Fibroblast of mammary gland (primary cell): ENCODE measurements at places on chromosomes 2 and 18.

GRCh38 chr2:20062615-20063545 is 11.5 kb upstream of the LAPTM4A start:
- DNase-seq, result peak; percentile 92

GRCh38 chr2:160701822-160702221 is 208.2 kb upstream of the RBMS1 start:
- no peak for DNase-seq

GRCh38 chr18:8611916-8612576 is 2.8 kb downstream of the RAB12 start:
- no peak for DNase-seq

- DNase-seq, result no peak
Measured at GRCh38 chr2:206940546-206940945, 1.2 kb downstream of the CPO start.

DNA sequence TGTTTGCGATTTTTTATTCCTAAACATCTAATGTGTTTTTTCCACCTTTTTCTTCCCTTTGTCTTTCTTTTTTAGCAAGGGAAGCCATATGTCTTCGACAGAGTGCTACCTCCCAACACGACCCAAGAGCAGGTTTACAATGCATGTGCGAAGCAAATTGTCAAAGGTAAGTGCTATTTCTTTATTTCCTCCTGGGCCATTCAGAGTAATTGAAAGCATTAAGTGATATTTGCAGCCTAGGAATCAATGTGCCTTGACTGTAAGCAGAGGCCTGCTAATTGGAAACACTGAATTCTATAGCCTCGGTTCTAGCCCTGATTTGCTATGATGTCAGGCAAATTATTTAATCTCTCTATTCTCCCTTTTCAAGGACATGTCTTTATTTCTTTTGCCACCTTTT is 47.0 kb downstream of the KIF5C start:
- no peak for DNase-seq

- DNase-seq, result no peak
Measured at GRCh38 chr2:215885536-215885935, 127.8 kb downstream of the MREG start.

GRCh38 chr2:40412456-40412855 is 39.4 kb downstream of the SLC8A1 start:
- DNase-seq, result peak; percentile 33

- DNase-seq, result peak; percentile 49
Measured at GRCh38 chr2:152134488-152135280, 35.8 kb upstream of the CACNB4 start.

DNA sequence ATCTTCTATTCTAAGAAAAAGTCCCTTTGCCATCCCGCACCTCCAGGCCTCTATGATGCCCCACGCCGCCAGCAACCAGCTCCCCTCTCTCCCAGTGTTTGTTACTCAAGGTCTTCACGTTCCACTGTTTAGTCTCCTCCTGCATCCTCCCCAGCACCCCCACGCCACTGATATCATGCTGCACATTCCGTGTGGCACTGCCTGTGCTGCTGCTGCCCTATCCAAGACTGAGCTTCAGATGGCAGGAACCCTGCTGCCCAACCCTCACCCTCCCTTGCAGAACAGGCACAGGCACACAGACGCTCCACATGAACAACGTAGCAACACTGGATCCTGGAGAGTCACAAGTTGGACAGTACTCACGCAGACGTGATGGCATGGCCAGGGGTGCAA is 35.3 kb downstream of the MYO5B start:
- no peak for DNase-seq

GRCh38 chr2:9737053-9737875 is 106.0 kb upstream of the TAF1B start:
- DNase-seq, result peak; percentile 63

DNA sequence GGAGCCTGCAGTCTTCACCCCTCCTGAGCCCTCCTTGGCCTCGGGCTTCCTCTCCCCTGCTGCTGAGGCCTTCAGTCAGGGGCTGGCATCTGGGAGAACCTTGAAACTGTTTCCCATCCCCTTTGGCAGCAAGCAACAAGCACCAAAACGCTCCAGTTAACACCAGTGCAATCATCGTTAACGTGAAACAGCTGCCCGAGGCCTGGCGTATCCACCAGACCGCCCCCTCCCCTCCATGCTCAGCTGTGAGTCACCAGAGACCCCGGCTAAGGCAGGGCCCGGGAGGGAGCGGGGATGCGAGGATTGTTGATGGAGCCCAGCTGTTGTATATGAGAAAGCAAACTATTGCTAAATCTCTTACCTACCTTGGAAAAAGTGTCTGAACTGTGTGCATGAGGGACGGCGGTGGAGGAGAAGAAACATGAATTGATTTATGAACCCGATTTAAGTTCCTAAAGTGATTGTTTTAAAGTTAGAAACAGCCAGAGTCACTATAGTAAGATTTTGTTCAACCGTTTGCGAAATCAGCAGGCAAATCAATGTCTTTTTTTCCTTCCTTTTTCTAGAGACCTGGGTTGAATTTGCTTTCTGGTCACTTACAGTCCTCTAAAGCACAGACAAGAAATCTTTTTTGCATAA is 5.2 kb downstream of the ZFP36L2 start:
- DNase-seq, result peak; percentile 97

DNA sequence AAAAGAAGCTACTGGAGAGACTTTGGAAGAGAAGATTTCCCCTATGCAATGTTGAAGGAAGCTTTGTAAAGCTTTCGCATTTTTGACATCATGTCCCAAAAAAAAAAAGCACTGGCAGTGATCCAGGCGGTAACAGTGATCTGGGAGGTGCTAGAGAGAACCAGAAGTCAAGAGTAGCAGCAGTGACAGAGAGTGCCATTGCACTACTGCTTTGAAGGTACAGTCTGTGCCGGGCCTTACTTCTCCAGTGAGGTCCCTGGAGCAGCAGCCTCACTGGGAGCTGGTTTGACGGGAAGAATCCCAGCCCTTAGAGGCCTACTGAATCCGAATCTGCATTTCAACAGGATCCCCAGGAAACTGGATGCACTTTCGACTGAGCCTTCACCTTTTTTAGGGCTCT is 50.9 kb upstream of the ATL2 start:
- DNase-seq, result no peak

GRCh38 chr2:230774348-230774951 is 61.8 kb downstream of the CAB39 start:
- DNase-seq, result peak; percentile 92

- DNase-seq, result peak; percentile 26
Measured at GRCh38 chr2:178804791-178805190, 2.4 kb downstream of the TTN start.

DNA sequence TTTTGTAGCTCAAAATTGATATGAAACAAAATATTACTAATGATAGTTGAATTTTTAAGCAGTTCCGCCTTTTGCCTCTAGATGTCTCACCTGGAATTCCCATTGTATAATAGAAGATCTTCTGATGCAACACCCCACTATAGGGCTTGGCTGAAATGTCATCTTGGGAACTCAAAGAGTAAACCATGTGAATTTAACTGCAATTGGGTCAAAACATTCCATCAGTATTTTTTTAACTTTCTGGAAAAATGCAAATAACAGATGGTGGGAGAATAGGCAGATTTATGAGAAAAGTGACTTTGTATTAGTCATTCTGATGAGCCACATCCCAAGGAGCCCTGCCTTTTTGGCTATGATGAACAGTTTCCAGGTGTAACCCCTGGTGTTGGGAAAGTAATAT is 489.9 kb downstream of the NYAP2 start:
- DNase-seq, result peak; percentile 91

DNA sequence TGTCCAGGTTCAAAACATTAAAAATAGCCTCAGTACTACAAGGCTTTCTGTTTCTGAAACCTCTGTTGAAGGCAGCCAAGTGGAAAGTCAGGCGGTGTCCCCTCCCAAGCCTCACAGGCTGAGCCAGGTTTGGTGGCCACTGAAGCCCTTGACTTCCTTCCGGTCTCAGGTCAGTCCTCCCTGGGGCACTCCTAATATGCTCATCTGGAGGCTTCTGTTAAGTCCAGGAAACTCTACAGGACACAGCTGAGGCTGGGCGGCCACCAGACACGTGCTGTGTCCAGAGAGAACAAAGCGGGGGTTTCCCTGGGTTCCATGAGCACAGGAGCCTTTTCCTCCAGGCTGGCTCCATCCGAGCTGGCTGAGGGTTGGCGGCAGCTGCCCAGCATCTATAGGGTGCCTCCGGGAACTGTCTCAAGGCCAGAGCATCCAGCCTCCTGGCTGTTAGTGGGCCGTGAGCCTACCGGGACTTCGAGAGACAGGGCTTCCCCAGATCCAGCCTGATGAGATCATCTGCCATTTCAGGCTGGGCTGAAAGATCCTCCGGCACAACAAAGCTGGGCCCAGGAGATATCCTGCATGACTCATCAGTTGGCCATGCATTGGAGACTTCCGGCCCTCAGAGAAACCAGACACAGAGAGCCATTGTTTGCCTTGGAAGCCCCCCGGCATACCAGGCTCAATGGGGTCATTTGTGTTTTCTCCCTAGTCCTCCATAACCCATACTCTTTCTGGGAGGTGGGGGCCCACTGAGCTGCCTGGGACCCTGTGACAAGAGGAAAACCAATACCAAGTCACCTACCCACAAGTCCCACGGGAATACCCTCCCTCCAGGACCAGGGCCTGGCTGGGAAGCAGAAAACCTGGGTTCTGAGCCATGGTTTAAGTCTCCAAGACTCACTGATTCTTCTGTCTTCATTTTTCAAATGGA is 71.7 kb downstream of the HS1BP3 start:
- DNase-seq, result peak; percentile 95

- no peak for DNase-seq
Measured at GRCh38 chr2:52960881-52961280, 806.7 kb upstream of the CHAC2 start.

GRCh38 chr2:222433332-222434173 is 9.2 kb downstream of the SGPP2 start:
- no peak for DNase-seq

DNA sequence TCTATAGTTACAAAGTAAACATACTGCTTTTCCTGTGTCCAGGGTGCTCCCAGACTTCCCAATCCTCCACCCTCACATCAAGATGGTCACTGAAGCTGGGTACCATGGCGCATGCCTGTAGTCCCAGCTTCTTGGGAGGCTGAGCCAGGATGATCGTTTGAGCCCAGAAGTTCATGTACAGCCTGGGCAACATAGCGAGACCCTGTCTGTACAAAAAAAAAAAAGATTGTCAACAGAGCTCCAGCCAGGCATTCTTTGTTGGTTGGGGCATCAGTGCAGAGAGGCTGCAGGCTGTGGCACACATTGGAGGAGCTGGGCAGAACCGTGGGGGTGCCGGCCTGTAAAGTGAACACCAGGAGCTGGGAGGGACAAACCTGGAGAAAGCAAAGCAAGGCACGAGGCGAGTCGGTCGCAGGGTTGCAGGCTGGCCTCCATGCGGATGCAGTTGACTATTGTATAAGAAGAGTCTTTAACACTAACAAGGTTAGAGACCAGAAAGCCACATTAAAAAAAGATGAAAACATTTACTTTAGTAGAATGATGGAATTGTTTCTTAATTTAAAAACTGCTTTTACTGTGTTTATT is 51.8 kb downstream of the ACOXL start:
- DNase-seq, result no peak
